ENCODE measurements at places on chromosomes 7 and 10.

- DNase-seq = no peak
These were observed 66.4 kb downstream of the CPED1 start for GRCh38 chr7:121054925-121055324.

- DNase-seq = no peak
These were observed 27.3 kb downstream of the PLXDC2 start for GRCh38 chr10:19843487-19843886.

DNA sequence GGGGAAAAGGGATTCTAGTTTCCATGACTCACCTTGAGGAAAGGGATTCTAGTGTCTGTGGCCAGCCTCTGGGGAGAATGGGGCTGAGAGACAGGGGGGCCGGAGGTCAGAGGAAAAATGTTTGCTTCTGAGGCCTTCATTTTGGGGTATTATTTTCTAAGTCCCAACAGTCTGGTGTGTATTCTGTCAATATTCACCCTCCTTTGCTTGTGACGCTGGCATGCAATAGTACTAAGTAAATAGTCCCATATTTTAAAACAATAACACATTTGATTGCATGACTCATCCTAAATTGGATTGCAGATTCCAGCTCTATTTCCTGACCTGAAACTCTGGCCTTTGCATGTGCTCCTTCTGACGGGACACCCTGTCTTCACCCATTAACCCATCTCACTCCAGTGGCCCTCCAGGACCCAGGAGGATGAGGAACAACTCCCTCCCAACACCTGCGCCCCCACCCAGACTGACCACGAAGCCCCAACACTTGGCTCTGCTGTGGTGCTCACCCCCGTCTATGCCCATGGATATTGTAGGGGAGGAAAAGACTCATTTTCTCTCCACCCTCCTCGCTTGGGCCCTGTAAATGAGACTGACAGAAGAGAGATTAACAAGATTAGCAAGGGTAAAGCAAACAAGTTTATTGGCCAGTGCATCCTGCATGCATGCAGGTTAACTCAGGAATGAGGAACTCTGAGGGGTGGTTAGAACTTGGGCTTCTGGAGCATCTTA lies 495.6 kb upstream of the KLF6 start:
- DNase-seq = no peak

GRCh38 chr7:30743371-30744074 lies 8.4 kb upstream of the INMT start:
- DNase-seq = peak; percentile 41

DNA sequence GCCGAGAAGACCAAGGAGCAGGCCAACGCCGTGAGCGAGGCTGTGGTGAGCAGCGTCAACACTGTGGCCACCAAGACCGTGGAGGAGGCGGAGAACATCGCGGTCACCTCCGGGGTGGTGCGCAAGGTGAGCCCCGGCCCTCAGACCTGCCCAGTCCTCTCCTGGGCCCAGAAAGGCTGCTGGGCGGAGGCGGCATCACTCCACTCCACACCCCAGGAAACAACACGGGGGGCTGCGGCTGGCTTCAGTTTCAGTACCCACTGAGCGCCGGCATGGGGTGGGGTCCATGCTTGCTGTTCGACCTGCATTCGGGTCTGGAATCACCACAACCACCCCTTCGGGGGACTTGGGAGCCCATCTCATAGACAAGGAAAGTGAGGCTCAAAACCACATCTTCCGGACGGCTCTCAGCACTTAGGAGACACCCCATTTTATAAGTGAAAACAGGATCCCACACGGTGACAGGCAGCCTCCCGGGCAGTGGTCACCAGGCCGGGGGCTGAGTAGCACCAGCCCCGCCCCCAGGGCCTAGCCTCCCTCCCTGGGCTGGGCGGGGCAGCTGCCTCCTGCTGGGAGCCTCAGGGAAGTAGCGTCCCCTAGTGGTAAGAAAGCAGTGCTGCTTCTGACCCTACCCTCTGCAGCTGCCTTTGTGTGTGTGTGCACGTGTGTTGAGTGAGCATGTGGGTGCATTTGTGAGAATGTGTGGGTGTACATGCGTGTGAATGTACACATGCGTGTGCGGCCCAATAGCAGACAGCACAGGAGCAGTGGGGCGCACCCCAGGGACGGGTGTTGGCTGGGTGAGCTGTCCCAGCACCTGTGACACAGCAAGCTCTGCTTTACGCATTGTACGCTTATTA lies 1.8 kb downstream of the SNCG start:
- peak; percentile 60 for DNase-seq

GRCh38 chr10:25842146-25842545 lies 91.9 kb upstream of the MYO3A start:
- DNase-seq = no peak

DNA sequence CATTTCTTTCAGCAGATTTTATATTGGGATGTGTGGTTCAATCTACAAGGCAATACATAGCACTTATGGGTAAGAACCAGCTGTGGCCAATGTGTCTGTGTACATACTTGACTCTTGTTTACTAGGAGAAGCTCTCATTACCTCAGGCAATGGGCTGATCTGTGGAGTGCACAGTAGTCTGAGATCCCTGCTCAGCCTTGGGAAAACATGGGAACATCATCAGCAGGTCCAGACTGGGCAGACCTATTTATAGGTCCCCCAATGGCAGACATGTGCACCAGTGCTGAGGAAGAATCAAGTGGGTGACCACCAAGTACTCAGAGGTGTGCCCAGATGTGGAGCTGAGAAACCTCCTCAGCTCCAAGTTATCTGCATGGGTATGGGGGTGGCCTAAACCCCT lies 349.7 kb downstream of the KIF20B start:
- DNase-seq = no peak

GRCh38 chr10:33455029-33455428 lies 120.6 kb upstream of the NRP1 start:
- DNase-seq = no peak

GRCh38 chr7:50342616-50343114 lies 38.1 kb downstream of the IKZF1 start:
- no peak for DNase-seq

- no peak for DNase-seq
These were observed 126.9 kb upstream of the EFCAB10 start for GRCh38 chr7:105707967-105708762.

DNA sequence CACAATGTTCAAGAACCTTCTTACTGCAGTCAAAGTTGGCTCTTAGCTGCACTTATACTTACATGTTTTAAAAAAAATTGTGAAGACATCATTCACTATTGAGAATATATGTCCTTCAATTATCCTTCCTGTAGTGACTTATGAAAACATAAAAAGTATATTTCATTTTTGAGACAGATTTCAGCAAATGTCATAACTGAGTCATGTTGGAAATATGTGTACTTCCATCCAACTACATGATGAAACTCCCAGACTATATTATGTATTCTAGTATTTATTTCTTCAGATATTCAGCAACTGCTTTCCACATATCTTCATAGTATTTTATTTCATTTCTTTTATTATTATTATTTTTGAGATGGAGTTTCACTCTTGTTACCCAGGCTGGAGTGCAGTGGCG lies 160.2 kb downstream of the ARHGAP12 start:
- no peak for DNase-seq

DNA sequence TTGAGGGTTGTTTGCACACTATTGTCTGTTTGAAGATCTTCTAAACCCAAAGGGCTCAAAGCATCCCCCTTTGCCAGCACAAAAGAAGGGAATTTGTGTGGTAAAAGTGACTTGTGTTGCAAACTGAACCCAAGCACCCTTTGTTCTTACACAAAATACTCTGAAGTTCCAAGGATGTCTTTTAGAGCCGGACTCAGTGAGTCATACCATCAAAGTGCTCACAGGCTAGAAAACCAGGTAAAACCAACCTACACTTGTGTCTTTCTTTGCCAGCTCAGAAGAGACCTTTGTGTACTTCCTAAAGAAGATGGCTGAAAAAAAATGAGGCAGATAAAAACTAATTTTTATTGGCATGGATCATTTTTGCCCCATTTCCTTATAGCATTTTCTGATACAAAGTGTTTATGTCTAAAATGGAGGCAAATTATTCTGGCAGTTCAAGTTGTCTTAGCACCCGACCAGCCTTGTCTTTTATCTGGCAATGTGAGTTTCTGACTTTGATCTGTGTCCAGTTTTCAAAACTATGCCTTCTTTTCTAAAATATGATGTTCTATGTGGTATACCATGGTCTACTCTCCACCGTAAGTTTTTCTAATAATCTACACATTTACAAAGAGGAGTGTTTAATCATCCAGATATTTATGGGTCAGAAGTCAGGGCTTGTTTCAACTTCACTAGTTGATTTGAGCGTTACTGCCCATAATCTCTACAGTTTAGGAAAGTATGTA lies 128.4 kb upstream of the FZD1 start:
- DNase-seq = no peak

DNA sequence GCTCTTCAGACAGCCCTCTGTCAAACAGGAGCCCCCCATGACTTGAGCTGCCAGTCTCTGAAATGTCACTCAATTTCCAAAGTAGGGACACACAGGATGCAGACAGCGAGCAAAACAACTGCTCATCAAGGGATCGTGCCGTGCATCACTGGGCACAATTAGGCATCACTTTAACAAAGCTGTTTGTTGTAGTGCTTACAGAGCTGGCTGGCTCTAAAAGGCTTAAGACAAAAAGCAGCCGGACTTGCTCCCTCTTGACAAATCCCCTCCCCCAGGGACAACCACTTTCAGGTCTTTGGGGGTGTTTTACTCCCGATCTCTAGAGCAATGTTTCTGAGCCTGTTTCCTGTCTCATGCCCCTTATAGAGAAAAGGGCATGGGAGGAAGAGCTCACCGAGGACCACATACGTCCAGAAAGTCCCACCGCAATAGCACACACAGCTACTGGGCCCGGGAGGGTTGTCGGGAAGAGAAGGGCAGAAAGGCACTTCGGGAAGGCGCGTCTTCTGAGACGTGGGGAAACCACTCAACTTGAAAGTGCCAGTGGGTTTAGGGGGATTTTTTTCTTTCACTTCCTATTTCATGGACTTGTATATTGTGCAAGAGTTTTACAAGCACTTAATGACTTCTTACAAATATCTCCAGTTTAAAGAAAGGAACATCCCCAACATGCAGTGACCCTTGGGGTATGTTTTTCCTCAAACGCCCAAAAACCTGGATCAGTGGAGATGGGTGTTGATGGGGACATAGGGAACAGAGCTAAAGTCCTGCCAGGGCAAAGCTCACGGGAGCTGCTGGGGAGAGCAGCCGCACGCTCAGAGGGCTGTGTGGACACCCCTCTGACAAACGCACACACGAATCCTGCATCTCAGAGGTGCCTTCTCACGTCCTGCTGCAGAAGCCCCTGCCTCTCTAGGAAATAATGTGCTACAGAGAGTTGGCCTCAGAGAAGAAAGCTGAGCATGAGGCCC lies 27.1 kb downstream of the LRRC20 start:
- DNase-seq = no peak

DNA sequence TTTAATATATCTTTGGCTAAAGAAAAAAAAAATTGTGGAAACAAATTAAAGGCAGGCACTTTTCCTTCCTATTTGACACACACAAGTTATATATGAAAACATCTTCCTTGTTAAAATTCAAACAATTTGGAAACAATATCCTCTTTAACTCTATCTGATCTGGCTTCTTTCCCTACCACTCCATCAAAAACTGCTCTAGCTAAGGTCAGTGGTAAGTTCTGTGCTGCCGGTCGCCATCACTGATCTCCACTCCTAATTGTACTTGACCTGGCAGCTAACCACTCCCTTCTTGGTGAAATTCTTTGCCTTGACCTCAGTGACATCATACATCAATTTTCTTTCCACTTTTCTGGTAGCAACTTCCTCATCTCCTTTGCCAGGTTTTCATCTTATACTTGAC lies 47.9 kb upstream of the MRLN start:
- DNase-seq = no peak

DNA sequence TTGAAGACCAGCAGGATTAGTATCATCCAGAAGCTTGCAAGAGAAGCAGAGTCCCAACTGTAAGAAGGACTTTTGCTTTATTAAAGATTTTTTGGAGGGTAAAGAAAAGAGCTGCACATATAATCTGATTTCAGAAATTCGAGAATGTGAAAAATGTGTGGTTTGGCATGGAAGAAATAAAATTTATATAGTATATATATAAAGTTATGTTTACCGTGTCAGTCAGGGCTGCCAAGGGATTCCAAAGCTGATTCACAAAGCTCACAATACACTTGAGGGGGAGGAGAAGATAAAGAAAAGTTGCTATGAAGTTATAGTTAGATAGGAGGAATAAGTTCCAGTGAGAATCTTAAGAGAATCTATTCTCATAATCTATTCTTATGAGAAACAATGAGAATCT lies 231.8 kb upstream of the CACNA2D1 start:
- DNase-seq = no peak

DNA sequence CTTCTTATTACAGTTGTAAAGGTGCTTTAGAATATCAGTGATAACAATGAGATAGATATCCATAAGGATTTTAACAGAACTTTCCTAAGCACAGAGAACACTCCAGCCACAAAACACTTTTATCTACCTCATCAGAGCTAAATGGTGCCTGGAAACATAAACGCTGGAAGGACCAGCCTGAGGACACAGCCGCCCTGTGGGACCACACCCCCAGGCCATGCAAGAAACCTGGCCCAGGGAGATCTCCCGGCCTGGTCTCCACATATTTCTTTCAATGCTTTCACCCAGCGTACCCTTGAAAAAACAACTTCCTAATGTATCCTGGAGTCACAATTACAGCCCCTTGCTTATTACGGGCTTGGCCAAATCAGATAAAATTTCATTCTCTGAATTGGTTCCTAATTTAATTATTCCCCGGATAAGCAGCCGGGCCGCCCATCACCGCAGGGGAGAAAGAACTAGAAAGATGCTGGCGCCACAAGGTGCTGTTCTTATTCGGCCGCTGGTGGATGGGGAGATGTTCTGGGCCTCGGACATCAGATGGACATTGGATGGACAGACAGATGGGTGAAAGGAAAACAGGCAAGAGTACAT lies 11.8 kb downstream of the CHST15 start:
- DNase-seq = no peak

DNA sequence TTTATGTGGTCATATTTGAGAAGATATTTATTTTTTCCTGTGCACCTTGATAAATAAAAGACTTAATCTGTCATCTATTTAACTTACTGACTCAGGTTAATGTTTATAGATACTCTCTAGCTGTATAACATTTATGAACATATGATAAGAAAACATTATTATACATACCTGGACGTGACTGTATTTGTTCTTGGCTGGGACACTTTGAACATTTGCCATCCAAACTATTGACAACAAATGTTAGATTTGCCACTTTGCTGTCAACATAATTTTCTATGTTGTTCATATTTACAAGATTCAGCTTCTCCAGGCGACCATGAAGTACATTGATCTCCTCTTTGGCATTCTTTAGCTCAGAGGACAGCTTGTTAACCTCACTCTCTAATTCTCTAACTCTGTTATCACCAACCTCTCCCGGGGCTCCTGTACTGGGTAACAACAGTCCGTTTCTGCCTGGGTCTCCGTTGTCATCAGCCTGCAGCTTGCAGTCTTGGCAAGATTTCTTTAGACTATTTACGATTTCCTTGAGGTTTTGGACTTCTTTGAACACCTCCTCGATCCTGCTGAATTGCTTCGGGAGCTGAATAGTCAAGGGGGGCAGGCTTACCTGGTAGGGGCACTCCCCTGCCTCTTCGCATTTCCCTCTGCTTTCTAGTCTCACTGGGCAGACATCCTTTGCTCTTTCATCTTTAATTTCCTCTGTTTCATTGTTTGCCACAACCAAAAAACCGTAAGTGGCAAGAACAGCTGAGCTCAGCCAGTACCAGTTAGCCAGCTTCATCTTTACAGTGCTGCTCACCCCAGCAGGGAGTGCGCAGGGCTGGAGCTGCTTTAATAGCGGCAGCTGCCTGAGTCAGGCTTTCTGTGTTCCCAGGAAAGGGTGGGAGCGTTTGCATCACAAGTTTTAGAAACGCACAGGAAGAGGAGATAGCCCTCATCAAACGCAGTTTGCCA lies at the start of gene FGL2:
Gene FGL2 (minus strand): TSS at position 807 of the 954 bp plus-strand sequence. CDS start 26 bp downstream, at position 781.
- no peak for DNase-seq

GRCh38 chr7:156747718-156748117 lies 107.1 kb downstream of the RNF32 start:
- no peak for DNase-seq
